ENCODE measurements at places on chromosomes 3 and 15. TPM values are rescaled to one million over a fixed set of nuclear protein-coding genes. Genes with fewer than 3 reads are reported as not detected.

NR2E3 gene
- total RNA-seq, result not detected

RTP4 gene
- total RNA-seq, result 3.0 TPM

SLC28A1 gene
- not detected for total RNA-seq

CTXN2 gene
- total RNA-seq, result 0.07 TPM

DNA sequence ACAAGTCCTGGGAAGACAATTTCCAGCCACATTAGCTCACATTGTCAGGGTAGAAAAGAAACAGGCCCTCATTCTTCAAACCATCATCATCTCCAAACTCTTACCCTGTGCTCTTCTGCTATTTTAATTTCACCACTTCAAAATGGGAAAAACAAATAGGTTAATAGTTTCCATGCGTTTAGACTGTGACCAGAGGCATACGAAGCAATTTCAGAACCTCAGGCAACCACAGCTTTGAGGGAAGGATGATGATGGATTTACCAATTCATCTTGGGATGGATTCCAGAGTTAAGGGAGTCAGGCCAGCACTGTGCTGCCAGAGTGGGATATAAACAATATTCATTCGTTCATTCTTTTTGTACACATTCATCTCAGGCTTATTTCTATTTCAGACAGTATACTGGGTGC is 307.8 kb upstream of the TPRG1 start:
- DNase-seq, result no peak

GRCh38 chr3:62093025-62093424 is 280.3 kb downstream of the FEZF2 start:
- DNase-seq, result no peak
